ENCODE measurements at places on chromosomes 11 and 22. TPM values are rescaled to one million over a fixed set of nuclear protein-coding genes. Genes with fewer than 3 reads are reported as not detected.

- no peaks in the 10 kb centered on the region for H3K27me3 ChIP-seq
- H3K4me1 ChIP-seq = no peaks in the 10 kb centered on the region
- H3K27ac ChIP-seq = no peak overlapping the region
- no peaks in the 10 kb centered on the region for H3K36me3 ChIP-seq
These were observed 34.6 kb downstream of the APOL5 start for GRCh38 chr22:35752006-35752862.

GRCh38 chr11:103545551-103545950 is 436.3 kb downstream of the DYNC2H1 start:
- no peak overlapping the region for H3K4me3 ChIP-seq
- no peaks in the 10 kb centered on the region for H3K36me3 ChIP-seq
- no peak for DNase-seq
- no peaks in the 10 kb centered on the region for H3K27me3 ChIP-seq
- H3K4me1 ChIP-seq = no peaks in the 10 kb centered on the region
- no peak overlapping the region for H3K27ac ChIP-seq

Gene SLC22A12
- not detected for total RNA-seq

DNA sequence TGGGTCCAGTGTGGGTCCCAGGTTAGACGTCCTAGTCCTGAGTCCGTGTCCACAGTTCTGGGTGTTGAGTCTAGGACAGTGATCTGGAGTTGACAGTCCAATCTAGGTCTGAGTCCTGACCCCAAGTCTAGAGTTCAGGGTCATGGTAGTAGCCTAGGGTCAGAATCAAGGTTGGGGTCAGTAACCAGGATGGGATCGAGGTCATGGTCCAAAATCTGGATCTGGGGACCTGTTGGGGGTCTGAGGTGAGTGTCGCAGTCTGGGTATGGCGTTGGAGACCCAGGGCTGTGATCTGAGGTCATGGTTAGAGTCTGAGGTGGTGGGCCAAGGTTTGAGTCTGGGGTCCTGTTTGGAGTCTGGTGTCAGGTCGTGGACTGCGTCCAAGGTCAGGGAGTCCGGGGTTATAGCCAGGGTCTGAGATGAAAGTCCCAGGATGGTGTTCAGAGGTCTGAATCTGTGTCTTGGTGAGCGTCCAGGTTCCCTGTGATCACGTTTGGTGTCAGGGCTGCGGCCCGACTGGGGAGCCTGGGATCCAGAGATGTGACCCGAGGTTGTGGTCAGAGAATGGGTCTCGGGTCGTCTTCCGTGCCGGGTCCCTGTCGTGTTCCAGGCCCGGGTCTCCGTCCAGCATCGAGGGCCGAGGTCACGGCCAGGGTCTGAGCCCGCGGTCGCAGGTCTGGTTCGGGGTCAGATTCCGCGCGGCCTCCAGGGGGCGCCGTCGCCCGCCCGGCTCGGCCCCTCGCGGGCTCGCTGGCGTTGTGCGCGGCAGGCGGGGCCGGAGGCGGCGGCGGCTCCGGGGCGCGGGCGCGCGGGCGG is 432 bp upstream of the GRK2 start:
- no peaks in the 10 kb centered on the region for H3K27me3 ChIP-seq
- H3K36me3 ChIP-seq = peaks cover 36% of the 10 kb centered on the region
- peak overlapping the region; percentile 90 for H3K27ac ChIP-seq
- peak overlapping the region; percentile 72 for H3K4me3 ChIP-seq
- DNase-seq = peak; percentile 87

GRCh38 chr11:27688076-27688475 is 12.2 kb downstream of the BDNF start:
- no peak overlapping the region for H3K27ac ChIP-seq
- no peaks in the 10 kb centered on the region for H3K4me1 ChIP-seq
- no peaks in the 10 kb centered on the region for H3K36me3 ChIP-seq
- no peak for DNase-seq
- H3K27me3 ChIP-seq = no peaks in the 10 kb centered on the region
- no peak overlapping the region for H3K4me3 ChIP-seq

DNA sequence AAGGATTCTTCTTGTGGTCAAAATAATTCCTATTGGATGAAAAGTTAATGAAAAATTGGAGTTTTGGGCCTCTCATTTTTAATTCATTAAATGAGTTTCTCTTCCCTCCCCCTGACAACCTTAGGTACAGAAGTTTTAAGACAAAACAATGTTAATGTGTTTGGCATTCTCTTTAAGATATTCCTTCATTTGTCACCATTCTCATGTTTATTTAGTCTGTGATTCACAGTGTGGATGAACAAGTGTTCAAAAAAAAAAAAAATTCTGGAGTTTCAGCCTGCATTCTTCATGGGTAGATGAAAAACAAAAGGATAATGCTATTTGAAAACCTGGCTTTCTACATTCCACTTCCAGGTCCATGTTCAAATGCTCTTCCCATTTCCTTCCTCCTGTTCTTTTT is 172.6 kb upstream of the LUZP2 start:
- H3K36me3 ChIP-seq = no peaks in the 10 kb centered on the region
- DNase-seq = no peak
- H3K27me3 ChIP-seq = no peaks in the 10 kb centered on the region
- no peak overlapping the region for H3K27ac ChIP-seq
- no peak overlapping the region for H3K4me3 ChIP-seq

DNA sequence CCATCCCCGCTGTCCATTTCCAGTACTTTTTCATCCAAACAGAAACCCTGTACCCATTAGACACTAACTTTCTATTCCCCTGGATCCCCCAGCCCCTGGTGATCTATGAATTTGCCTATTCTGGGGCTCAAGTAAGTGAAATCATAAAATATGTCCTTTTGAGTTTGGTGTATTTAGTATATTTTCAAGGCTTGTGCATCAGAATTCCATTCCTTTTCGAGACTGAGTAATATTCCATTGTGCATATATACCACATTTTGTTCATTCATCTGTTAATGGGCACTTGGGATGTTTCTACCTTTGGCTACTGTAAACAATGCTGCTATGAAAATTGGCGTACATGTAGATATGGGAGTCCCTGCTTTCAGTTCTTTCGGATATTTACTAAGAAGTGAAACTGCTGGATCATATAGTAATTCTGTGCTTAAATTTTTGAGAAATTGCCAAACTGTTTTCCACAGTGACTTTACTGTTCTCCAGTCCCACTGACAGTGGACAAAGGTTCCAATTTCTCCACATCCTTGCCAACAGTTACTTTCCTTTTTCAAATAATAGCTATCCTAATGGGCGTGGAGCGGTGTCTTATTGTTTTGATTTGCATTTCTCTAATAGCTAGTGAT is 16.1 kb downstream of the APLP2 start:
- DNase-seq = no peak
- H3K27ac ChIP-seq = no peak overlapping the region
- no peak overlapping the region for H3K4me3 ChIP-seq
- H3K27me3 ChIP-seq = no peaks in the 10 kb centered on the region
- H3K36me3 ChIP-seq = peaks cover 3% of the 10 kb centered on the region
